Effector CD4-positive, alpha-beta T cell (primary cell): ENCODE measurements at places on chromosomes 5 and 9.

DNA sequence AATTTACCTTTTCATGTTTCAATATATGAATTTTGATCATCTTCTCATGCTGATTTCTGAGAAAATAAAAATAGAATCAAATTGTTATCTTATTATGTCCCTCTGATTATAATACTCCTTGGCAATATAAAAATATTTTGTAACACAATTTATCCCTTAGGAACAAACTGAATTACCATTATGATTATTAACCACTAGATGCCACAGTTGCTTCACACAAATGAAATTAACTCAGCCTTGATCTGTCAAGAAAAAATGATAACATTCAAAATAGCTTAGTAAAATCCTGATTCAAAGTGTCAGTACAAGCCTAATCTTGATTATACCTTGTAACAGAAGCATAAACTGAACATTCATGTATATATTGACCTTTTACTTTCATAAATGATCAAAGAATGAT is 4.8 kb upstream of the CHSY3 start:
- no peak for DNase-seq

GRCh38 chr9:127568971-127569885 is 42.8 kb upstream of the STXBP1 start:
- DNase-seq, result peak; percentile 66

GRCh38 chr5:8505196-8505595 is 636.2 kb downstream of the MTRR start:
- no peak for DNase-seq

- DNase-seq, result no peak
These were observed 446.9 kb upstream of the GRIN3A start for GRCh38 chr9:102185371-102185770.

- DNase-seq, result no peak
These were observed 299.3 kb downstream of the DIRAS2 start for GRCh38 chr9:90343366-90343765.

DNA sequence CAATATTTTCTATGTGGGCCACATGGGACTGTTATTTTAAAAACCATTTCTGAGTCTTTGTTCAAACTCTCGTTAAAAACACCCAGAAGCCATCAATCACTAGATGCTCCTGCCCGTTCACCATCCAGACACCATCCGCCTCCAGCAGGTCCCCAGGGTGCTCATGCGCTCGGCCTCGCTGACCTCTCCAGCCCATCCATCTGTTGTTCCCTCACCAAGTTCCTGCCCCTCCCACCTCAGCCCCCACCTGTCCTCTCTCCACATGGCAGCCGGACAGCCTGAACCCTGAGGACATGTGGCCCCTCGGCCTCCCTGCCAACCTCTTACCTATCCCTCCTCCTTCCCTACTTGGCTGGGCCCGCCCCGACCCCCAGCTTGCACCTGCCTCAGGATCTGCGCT is 31.6 kb downstream of the NSUN2 start:
- DNase-seq, result no peak

GRCh38 chr5:113384782-113385285 is 50.0 kb downstream of the TSSK1B start:
- DNase-seq, result no peak

DNA sequence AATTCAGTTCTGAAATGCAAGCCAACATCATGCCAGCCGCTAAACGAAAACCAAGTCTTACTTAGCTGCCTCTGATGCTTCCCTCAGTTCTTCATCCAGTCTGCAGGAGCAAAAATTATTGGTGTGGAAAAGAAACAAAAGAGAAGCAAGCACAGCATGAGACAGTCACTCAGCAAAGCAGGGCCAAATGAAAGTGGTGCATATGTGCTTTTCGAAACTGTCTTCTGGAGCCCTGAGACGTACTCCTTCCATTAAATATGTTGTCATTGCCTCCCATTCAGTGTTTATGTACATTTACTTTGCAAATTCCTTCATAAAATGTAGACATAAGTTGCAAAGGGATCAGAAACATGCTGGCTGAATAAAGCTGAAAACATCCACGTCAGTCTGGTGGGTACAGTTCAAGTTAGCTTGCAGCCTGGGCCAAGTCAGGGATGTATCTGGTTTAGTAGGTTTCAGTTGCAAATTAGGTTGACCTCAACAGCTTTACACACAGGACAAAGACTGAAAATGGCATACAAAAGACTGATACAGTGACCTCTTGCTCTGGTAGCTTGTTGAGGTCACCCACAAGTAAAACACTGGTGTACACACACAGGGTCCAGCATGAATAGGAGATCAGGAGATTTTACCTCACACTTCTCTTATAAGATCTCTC is 139.7 kb upstream of the PCA3 start:
- DNase-seq, result no peak

DNA sequence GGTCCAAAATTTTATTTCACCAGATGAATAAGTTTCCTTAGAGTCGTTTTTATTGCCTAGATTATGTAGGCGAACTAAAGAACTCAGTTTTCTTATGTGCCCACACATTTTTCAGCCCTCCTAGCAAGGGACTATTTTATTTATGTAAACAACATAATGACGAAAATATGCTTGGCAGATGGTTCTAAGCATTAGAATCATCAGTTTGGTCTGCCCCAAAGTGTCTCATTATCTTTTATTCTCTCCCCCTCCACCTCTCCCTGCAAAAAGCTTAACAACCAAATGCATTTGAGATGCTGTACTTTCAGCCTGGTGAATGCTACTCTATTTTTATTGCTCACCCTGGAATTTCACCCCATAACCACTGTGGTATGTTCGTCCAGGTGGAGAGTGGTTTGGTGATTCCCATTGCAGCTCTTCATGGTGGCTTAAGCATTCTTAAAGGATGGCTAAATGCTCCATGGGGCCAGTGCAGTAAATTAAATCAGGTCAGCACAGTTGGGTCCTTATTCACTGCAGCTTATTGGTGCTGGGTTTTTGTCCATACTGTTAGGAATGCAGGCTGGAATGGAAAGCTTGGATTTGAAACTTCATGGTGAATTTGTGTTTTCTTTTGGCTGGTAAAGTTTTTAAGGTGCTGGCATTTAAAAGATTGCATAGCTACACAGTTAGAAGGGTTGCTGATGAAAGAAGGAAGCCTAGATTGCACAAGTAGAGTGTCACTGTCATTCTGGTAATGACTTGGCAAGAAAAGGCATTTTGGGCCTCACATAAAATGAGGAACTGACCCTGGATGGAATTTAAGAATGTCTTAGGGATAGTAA is 39.2 kb downstream of the TLE4 start:
- no peak for DNase-seq

DNA sequence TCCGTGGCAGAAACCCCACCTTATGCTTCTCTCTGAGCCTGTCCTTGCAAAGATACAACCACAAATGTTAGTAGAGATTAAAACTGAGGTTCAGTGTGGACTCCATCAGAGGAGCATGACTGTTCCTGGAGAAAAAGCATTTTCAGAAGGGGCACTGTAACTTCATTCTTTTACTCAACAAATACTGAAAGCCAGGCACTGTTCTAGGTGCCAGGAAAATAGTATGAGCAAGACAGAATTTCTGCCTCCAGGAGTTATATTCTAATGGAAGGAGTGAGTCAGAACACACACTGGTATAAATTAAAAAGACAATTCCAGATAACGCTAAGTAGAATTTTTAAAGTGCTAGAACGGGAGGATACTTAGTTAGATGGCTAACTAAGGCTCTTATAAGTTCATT is 251.4 kb upstream of the GAS1 start:
- DNase-seq, result no peak

DNA sequence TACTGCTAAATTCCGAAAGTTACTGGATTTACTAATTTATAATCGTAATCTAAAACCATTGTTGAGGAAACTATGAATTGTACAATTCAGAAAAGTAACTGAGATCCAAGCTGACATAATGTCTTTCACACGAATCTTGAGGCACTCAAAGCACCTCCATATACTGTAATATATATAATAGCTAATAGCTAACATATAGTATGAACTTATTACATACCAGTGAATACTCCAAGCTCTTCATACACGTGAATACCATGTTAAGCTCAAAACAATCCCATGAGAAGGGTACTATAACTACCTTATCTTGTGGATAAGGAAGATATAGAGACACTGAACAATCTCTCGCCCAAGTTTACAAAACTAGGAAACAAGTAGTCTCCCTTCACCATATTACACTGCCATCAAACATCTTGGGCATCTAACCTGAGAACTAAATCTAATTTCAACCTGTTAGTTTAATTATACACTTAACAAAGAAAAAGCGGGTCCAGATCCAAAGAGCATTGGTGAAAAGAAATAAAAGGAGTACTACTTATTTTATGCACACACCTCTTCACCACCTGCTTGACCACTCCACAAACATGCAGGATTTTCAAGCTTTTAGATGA is 1.0 kb downstream of the NUDCD2 start:
- DNase-seq, result no peak

GRCh38 chr5:132767150-132767549 is 9.9 kb downstream of the SEPTIN8 start:
- no peak for DNase-seq

DNA sequence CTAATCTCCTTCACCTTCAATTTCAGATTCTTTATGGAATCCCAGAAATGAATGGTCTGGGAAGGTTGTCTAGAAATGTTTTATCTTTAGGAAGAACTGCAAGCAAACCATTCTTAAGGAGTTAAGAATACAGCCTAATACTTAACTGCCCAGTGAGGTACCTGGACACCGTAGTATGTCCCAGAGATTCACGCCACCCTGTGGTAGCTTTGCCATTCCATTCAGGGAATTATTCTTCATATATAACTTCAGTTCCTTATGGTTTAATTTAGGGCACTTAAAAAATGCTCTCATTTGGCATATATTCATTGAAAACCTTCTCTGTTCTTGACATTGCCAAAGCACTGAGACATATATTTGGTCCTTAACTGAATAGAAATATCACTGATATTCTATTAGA is 49.7 kb downstream of the ACTBL2 start:
- no peak for DNase-seq

DNA sequence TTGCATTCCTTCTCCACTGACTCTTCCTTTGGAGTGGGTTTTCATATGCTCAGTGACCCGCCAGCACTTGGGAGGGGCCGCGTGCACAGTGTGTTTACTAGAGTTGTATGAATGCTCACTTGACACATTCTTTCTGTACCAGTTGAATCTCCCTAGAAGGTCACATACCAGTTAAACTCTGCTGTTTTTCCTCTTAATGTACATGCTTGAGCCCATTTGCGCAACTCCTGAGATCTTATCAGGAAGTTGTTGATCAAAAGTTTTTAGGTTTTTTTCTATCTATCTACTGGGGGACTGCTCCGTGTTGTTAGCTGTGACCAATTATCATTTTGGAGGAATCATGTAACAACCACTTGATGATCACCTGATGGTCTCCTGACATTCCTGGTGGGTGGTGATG is 392.7 kb downstream of the CDH9 start:
- no peak for DNase-seq

- no peak for DNase-seq
These were observed 65.7 kb downstream of the C9orf152 start for GRCh38 chr9:110142253-110142652.

- DNase-seq, result no peak
These were observed 13.8 kb downstream of the GSN start for GRCh38 chr9:121281614-121282276.

DNA sequence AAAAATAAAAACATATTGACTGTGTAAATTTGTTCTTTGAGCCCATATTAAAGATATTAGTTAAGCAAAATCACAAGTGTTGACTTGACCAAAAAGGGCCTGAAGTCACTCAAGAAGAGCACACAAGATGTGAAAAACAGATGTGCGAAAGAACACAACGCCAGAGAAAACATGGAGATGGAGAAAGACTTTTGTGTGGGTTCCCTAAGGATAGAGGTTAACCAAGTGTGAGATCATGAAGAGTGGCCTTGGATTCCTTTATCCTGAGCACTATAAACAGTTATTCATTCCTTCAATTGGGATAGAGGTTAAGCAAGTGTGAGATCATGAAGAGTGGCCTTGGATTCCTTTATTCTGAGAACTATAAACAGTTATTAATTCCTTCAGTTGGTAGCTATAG is 361.8 kb downstream of the CDH18 start:
- DNase-seq, result no peak

DNA sequence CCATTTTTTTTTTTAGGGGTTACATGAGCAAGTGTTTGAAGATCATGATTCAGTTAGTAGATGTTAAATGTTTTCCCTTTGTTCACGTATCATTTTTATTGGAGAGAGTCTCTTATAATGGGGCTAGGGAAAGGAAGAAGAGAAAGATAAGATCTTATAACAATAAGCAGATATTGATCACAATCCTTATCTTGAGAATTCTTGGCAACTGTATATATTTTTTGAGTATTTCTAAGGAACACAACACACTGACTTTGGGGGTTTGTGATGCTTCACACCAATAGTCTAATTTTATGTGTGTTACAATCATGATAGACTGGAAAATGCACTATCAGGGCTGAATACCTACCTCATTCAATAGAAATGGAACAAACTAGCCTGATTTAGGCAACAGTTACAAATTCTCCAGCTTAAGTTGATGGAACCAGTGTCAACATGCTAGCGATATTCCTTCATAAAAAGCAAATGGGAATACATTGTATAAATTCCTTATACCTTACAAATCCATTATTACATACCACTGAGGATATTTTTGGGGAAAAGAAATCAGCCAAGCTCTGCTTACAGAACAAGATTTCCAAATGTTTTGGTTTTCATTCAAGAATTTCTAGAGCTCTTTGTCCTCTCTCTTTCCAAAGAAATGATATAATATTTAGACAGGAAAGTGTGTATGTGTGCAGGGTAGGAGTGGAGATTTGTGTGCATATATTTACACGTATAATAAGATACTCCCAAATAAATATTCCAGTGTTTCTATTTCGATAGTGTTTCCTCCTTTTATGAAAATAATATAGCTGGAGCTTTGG is 41.5 kb downstream of the SVEP1 start:
- DNase-seq, result no peak

- no peak for DNase-seq
These were observed 450.2 kb downstream of the NR2F1-AS1 start for GRCh38 chr5:93130624-93131490.

DNA sequence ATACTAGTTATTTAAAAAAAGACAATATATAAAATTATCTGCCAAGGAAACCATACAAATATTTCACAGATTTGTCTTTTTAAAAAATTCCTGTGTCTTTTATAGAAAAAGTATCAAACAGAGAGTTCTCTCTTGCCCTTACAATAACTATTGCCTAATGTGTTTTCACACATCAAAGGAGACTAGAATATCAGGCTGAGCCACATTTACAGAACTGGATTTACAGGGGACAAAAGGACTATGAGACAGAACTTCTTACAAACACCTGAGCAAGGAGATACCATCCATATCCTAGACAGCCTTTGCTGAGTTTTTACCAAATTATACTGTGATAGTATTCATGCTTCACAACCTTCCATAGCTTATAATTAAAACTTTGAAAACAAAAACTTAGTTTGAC is 34.2 kb downstream of the TMEM245 start:
- no peak for DNase-seq

DNA sequence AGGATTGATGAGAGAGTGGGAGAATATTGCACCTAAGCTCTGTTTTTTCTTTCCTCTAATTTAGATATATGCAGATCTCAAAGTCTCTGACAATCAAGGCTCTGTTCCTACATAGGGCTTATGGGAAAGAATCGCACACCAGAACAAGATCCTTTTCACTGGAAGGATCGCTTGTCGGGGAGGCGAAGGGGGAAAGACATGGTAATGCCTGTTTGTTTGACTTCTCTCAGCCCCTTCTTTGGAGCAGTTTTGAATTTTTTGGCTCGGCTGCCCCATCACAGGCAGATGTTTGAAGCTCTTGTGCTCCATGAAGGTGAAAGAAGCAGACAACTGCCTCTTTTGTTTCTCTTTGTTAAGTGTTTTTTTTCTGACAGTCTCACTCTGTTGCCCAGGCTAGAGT is 599.9 kb upstream of the ZNF608 start:
- DNase-seq, result no peak
